Vagina (tissue), 2 donors: ENCODE measurements at places on chromosomes 4 and X.
A peak's percentile ranks its signal among the peaks of the same experiment; 100 is the strongest.

- no peak overlapping the region for H3K27ac ChIP-seq
- no peaks in the 10 kb centered on the region for H3K4me1 ChIP-seq
- no peak overlapping the region for H3K4me3 ChIP-seq
These were observed 24.7 kb downstream of the PACRGL start for GRCh38 chr4:20724915-20725314.

GRCh38 chr4:78081541-78081940 lies 24.4 kb downstream of the FRAS1 start:
- H3K36me3 ChIP-seq: no peaks in the 10 kb centered on the region
- no peak overlapping the region for H3K4me3 ChIP-seq
- no peaks in the 10 kb centered on the region for H3K4me1 ChIP-seq
- no peaks in the 10 kb centered on the region for H3K27me3 ChIP-seq
- no peak overlapping the region for H3K27ac ChIP-seq

DNA sequence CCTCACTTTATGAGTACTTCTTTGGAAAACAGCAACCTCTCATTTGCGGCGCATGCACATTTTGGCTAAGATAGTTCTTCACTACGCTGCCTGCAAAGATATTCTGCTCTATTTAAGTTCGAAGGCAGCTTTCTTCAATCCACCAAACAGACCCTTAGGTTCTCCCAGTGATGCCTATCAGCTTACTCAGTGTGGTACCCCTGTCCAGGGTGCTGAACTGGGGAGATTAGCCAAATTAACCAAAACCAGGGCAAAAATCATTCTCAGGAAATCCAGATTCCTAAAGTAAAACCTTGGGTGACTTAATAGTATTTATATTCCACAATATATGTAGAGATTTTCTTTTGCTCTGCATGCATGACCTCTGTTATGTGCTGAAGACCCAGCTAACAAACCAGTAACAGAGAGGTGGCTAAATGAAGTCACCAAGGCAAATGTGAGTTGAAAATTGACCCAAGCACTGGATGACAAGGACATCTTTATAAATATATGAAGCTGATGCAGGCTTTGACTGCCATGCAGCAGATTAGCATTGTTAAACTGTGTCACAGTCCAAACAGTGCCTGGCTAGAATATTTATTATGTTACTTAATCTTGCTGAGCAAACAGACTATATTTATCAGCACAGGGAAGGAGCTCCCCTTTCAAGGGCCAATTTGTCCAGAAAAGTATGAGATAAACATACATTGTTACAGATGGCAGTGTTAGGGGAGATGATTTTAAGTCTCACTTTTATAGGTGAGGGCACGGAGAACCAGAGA lies 418.2 kb downstream of the STIM2 start:
- H3K4me3 ChIP-seq: no peak overlapping the region
- no peaks in the 10 kb centered on the region for H3K36me3 ChIP-seq

DNA sequence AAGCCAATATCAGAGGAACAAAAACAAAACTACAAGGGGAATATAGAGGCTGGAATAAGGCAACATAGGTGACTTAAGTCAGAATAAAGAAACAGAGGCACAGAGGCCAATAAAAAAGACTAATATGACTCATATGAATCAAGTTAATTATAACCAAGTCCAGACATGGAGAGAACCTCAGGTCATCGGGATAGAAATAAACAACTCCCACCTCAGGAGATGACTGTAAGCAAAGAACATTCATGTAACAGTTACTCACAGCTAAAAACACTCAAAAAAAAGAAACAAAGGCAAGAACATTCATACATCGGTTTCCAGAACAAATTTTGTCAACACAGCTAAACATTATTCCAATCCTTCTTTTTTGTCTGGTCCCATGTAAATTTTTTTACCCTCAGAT lies 60.3 kb upstream of the RXFP1 start:
- no peak for DNase-seq
- no peaks in the 10 kb centered on the region for H3K4me1 ChIP-seq
- no peak overlapping the region for H3K4me3 ChIP-seq
- H3K27me3 ChIP-seq: no peaks in the 10 kb centered on the region
- no peak overlapping the region for H3K27ac ChIP-seq

- H3K4me3 ChIP-seq: no peak overlapping the region
- H3K27ac ChIP-seq: no peak overlapping the region
- H3K36me3 ChIP-seq: no peaks in the 10 kb centered on the region
- no peaks in the 10 kb centered on the region for H3K4me1 ChIP-seq
- no peak for DNase-seq
These were observed 11.9 kb upstream of the SLC9A7 start for GRCh38 chrX:46770817-46771163.

GRCh38 chr4:123830930-123831329 lies 434.3 kb downstream of the SPRY1 start:
- DNase-seq: no peak
- H3K27me3 ChIP-seq: no peaks in the 10 kb centered on the region
- H3K27ac ChIP-seq: no peak overlapping the region
- H3K4me1 ChIP-seq: peaks cover 14% of the 10 kb centered on the region
- H3K4me3 ChIP-seq: no peak overlapping the region

DNA sequence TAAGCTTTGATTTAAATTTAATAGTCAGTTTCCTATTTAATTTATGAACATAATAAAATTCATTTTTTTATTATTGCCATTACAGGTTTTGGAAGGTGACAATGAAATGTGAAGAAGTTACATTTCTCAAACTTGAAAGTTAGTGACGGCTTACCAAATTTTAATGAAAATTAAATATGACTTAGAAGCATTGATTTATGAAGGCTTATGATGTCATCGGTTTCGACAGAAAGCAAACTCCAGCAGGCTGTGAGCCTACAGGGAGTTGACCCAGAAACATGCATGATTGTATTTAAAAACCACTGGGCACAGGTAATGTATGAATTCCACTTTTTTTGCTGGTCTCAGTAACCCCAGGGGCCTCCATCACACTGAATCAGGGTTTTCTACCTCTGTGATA lies 157.1 kb downstream of the FHIP1A start:
- H3K4me1 ChIP-seq: no peaks in the 10 kb centered on the region
- H3K27me3 ChIP-seq: no peaks in the 10 kb centered on the region
- H3K4me3 ChIP-seq: no peak overlapping the region
- no peaks in the 10 kb centered on the region for H3K36me3 ChIP-seq
- no peak overlapping the region for H3K27ac ChIP-seq
- DNase-seq: no peak

GRCh38 chrX:11016728-11017127 lies 94.4 kb upstream of the HCCS start:
- no peaks in the 10 kb centered on the region for H3K4me1 ChIP-seq
- no peak overlapping the region for H3K4me3 ChIP-seq
- H3K27me3 ChIP-seq: no peaks in the 10 kb centered on the region
- DNase-seq: no peak
- no peaks in the 10 kb centered on the region for H3K36me3 ChIP-seq

- H3K27me3 ChIP-seq: no peaks in the 10 kb centered on the region
- peaks cover 6% of the 10 kb centered on the region for H3K4me1 ChIP-seq
- no peaks in the 10 kb centered on the region for H3K36me3 ChIP-seq
These were observed 82.4 kb upstream of the RBPJ start for GRCh38 chr4:26238426-26238777.

DNA sequence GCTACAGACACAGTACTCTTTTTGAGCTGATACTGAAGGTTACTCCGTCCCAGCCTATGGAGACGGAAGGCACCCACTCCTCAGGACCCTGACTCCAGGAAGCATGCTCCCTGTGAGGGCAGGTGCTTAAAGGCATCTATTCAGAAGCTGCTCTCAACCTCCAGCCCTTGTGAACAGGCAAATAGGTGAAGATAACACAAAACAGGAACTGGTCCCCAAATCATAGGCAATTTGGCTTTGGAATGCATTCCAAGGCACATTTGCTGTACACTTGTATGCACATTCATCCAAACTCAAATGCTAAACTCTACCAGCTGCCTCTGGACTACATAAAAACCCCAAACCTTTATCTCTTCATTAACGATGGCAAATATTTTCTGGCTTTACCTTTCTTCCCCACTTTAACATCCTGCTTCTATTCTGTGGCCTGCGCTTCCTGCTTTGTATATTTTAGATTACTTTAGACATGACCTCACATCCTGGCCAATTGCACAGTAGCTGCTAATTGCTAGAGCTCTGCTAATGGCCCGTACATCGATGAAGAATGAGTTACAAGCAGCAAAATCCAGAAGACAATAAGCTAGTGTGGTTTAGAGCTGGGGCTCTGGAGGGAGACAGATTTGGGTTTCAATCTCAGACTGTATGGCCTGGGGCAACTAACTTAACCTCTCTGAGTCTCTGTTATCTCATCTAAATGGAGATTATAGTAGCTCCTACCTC lies 3.2 kb downstream of the SEL1L3 start:
- no peaks in the 10 kb centered on the region for H3K27me3 ChIP-seq
- H3K4me1 ChIP-seq: peaks cover 14% of the 10 kb centered on the region
- no peak for DNase-seq
- no peak overlapping the region for H3K4me3 ChIP-seq

GRCh38 chr4:48898733-48899431 lies 7.7 kb downstream of the OCIAD2 start:
- no peak overlapping the region for H3K4me3 ChIP-seq
- H3K27ac ChIP-seq: no peak overlapping the region

DNA sequence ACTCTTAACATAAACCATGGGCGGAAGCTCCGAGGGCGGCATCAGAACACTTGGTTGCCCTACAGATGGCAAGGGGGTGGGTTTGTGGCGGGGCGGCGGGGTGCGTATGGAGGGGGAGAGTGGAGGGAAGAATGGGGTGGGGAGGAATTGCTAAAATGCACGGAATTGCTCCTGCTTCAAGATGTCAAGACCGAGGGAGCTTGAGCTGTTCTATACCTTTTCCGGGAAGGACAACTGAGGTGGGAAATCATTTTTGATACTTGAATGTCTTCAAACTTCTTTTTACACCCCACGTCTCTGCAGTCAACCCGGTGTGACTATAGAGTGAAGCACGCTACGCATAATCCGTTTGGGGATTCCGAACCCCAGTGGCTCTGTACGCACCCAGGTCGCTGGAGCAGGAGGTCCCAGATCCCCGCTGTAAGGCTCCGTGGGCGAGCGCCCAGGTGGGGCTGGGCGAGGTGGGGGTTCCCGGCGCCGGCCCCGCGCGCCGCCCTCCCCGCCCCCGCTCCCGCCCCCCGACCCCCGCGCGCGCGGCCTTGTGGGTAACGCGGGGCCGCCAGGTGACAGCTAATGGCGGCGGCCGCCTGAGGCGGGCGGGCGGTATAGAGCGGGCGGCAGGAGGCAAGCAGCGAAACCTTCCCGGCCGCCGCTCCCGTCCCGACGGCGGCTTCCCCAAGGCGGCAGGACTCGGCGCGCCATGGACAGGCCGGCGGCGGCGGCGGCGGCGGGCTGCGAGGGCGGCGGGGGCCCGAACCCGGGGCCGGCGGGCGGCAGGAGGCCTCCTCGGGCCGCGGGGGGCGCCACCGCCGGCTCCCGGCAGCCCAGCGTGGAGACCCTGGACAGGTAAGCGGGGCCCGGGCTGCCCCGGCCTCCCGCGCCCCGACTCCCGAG lies at the start of gene MTMR1:
TSS of gene MTMR1 (plus strand) at position 566 of the 894 bp plus-strand sequence. CDS start at position 701, 135 bp downstream.
- peak within 1 kb of the TSS; percentile 59 for H3K4me3 ChIP-seq
- H3K27me3 ChIP-seq: no peaks in the 10 kb centered on the region
- no peak for DNase-seq
- H3K36me3 ChIP-seq: no peaks in the 10 kb centered on the region
- H3K27ac ChIP-seq: peak within 1 kb of the TSS; percentile 84
